ENCODE measurements at places on chromosomes 3 and 15.

DNA sequence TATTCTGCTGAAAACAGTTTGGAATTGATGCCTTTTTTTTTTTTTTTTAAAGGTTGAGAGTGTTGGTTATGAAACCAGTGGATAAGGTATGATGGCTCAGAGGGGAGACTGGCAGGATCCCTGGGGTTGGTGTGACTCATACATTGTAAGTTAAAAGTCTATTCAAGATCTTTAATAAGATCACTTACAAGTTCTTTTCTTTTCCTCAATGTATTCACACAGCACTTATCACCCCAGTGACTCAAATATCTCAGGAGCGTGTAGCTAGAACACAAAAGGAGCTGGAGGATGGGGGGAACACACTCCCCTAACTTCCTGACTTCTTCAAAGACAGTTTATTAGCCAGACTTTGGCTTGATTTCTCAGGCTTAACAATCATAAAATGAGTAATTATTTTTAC is 285.3 kb downstream of the SV2B start:
- DNase-seq = no peak

DNA sequence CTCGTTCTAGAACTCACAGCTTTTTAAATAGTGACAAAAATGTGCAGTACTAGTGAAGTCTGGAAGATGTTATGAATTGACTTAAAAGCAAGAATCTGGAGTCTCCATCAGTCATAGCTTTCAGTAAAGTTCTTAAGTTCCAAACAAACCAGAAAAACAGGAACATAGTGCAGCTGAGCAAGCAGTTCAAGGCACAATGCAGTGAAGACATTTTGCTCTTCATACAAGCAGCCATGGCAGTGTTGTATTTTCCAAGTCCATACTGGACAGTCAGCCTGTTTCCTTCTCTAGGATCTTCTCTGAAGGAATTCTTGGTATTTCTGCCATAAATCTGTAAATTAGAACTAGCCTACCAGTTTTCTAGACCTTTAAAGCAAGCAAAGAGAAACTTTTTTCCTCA is 90.5 kb downstream of the LRRC28 start:
- no peak for DNase-seq

DNA sequence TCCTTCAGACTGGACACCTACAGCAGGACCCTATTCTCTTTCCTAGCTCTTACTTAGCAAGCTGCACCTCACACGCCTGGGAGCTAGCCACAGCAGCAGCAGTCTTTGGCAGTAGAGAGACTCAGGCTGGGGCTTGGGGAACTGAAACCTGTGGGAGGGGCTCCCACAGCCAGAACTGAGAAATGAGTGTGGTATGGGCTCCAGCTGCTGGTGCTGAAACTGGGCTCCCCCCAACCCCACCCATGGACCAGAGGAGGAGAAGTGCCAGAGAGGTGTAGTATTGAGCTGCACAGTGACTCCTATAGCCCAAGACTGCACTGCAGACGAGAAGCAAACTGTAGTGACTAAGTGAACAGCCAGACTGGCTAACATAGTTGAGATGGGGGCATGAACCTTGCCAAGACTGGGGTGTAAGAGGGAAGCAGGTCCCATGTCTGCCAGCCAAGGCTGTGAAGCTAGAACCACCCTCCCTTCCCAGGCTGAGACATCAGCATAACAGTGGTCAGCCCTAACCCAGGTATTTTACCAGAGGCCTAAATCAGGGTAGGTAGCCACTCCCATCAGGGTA is 62.5 kb downstream of the MYO5A start:
- DNase-seq = no peak

DNA sequence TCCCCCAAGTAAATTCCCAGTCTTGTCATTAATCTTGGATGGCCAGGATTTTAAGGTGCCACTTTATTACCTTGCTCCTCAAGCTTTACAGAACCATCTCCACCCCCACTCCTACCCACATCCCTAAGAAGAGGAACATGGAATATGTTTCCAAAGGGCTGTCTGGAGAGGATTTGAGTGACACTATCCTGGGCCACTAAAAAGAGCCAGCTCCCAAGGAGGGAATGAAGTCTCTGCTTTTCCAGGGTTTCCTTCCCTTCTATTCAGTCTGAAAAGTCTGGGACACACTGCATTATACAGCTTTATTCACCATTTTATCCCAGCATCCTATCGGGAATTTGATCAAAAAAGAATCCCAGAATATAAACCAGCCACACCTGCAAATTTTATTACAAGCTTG is 35.6 kb upstream of the MECOM start:
- no peak for DNase-seq

GRCh38 chr3:140559546-140559945 is 118.3 kb upstream of the TRIM42 start:
- DNase-seq = no peak

- no peak for DNase-seq
Observed at GRCh38 chr3:188649521-188649920, 495.6 kb downstream of the LPP start.

GRCh38 chr3:65685621-65686235 is 353.0 kb downstream of the MAGI1 start:
- peak; percentile 7 for DNase-seq

DNA sequence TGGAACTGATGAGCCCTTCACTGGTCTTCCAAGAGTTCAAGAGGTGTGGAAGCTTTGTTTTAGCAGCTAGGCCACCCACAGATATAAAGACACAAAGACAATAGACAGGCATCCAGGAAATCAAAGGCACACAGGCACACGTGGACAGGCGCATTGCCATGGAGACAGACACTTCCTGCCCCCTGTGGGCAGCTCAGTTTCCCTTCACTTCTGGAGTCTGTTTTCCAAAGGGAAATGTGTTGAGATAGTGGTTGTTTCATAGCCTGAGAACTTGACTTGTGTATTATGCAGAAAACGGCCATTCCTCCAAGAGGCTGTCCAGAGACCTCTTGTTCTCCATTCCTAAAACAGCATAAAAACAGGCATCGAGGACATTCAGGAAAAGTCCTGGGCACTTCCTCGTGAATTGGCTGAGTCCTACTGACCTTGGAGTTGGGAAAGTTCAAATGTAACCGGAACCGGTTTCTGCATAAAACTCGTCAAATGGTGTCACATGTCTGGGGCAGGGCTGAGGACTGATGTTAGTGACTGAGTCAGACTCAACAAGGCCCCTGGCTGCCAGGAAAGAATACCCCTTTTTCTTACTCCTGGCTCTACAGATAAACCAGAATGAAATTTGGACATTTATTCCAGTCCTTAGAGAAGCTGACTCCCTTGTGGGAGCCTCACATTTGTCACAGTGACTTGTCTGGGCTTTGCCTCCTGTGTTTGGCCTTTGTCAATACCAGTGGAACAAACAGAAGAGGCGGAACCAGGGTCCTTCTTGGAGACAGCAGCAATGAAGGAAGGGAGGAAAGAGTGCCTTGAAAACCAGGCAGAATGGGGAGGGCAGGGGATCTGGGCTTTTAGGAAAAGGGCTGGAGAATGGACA is 1.3 kb downstream of the ALPK3 start:
- DNase-seq = peak; percentile 74

- no peak for DNase-seq
Observed at GRCh38 chr3:14397046-14397445, 5.4 kb upstream of the SLC6A6 start.

- no peak for DNase-seq
Observed at GRCh38 chr15:33722005-33722672, 246.2 kb upstream of the CHRM5 start.

DNA sequence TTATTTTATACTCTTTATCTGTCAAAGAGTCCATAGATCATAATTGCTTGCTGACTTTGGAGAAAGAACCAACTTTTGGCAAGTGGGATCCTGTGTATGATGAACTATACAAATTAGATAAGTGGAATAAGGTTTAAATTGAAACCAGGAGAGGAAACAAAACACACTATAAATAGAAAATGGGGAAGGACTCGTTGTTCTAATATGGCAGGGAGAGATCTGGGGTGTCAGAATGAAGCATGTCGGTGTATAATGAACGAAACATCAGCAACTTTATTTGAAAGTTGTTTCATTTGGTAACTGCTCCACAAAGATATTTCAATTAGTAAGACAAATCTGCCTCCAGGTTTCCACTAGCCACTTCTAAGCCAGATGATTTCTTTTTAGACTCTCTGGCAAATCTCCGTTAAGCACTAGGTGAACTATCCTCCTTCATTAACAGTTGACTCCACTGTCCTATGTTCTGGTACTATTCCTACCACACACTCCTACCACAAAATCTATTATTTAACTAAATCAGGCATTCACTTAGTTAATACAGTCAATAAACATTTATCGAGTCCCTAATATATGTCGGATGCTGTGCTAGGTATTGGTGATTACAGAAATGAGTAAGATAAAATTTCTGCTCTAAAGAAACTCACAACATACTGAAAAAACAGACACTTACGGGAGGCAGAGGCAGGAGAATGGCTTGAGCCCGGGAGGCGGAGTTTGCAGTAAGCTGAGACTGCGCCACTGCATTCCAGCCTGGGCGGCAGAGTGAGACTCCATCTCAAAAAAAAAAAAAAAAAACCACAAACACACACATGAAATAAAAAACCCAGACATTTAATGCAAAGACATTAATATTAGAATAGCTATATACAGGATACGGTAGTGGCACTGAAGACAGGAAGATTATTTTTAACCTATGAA is 20.1 kb downstream of the SLC15A2 start:
- no peak for DNase-seq

All from HepG2 (cell line).